ENCODE measurements at places on chromosomes 3 and 15.
A peak's percentile ranks its signal among the peaks of the same experiment; 100 is the strongest.

DNA sequence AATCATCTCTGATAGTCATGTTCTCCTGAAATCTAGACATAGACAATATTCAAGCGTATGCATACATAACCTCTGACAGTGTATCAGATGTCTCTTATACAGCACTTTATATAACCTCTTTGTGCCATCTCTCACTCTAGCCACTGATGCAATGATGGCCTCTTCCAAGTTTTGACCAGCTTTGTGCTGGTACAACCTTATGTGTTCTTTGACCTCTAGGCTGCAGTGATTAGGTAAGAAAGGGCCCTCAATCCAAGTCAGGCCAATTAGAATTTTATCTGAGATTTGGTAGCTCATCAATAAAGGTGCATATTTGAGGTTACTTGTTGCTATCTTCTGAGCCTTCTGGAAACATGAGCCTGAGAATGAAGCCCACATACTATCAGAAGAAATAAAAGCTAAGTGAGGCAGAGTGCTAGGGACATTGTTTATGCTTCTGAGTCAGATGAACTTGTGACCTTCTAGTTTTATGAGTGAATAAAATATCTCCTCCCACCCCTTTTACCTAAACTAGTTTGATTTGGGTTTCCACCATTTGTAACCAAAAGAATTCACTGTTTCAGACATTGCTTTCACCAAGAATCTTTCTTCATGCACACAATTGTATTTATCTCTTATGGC, 283.2 kb upstream of the SUCLG2 start:
- no peak for DNase-seq

DNA sequence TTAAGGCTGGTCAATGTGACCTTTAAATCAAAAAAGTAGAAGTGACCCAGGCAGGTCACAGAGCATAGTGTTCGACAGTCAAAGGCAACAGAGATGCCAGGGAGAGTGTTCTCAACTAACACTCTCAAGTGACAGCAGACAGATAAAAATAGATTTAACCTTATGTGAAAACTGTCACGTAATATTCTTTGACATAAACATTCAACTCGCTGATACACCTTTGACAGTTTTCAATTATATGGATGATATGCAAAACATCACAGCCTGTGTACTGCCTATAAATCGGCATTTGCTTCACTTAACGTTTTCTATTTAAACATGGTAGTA, 15.5 kb downstream of the PDZRN3 start:
- DNase-seq: no peak

DNA sequence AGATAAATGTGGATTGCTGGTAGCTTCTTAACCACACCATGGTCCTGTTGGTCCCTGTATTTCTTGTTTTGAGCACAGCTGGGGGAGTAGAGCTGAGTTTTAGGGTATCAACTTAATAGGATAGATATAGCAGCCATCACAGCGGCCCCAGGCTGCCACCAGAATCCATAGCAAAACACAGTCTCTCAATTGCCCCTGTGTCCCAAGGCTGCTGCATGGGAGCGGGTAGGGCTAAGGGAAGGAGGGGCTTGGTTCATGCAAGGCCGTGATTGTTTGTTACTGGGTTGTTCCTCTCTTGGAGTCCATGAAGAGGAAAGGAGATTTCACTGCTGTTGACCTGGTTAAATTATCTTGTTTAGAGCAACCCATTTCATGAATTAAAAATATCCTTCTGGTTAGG, 22.1 kb downstream of the ARNT2 start:
- no peak for DNase-seq

DNA sequence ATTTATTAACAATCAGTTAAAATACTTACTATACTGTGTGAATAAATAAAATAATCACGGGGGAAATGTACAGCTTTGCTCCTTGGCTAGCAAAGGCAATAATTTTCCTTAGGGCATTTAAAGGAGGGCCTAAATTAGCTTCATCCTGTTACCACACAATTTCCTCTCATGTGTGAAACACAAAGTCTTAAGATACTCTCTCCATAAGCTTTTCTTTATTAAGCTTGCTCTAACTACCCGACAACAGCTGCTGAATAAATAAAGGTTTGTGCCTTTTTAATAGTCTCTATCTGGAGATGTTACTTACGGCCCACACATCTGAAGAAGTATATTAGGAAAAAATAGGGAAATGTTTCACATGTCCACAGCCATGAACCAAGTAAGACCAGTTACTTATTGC, 29.7 kb downstream of the ZNF106 start:
- no peak for DNase-seq

DNA sequence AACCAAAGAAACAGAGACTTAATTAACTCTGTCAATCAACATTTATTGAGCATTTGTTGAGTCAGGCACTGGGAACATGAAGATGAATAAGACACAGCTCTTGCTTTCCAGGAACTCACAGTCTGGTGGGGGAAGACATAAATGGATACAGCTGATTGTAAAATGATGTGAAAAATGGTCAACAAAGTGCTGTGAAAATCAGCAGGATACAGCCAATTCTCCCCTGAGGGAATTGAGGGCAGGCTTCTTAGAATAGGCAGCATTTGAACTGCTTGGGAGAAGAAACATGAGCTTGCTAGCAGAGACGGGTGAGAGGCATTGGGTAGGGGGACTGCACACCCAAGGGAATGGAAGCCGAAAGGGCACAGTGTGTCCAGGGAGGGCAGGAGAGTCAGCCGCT, 41.1 kb downstream of the MFSD1 start:
- no peak for DNase-seq

- no peak for DNase-seq
Measured at GRCh38 chr3:102304550-102304949, 130.3 kb upstream of the ZPLD1 start.

GRCh38 chr3:133278260-133279043, 121.4 kb upstream of the BFSP2 start:
- no peak for DNase-seq

DNA sequence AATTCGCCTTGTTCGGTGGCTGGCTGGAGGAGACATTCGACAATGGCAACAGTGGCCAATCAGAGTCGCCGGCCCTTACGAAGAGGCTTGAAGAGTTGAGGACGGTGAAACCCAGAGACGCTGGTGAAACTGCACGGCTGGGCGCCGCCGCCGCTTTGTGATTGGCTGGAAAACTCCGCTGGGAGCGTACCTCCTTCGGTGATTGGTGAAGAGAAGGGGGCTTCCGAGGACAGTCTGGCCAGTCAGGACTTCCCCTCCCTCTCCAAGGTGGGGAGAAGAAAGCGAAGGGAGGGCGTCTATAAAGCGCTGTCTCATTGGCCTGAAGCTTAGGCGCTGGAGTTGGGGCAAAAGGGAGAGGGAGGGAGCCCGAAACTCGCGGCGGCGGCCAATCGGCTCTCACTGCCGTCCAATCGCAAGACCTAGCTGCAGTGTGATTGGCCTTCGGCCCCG, 554 bp upstream of the GSK3B start:
- DNase-seq: peak; percentile 89

- DNase-seq: no peak
Measured at GRCh38 chr3:101940521-101941317, 91.4 kb downstream of the NFKBIZ start.

DNA sequence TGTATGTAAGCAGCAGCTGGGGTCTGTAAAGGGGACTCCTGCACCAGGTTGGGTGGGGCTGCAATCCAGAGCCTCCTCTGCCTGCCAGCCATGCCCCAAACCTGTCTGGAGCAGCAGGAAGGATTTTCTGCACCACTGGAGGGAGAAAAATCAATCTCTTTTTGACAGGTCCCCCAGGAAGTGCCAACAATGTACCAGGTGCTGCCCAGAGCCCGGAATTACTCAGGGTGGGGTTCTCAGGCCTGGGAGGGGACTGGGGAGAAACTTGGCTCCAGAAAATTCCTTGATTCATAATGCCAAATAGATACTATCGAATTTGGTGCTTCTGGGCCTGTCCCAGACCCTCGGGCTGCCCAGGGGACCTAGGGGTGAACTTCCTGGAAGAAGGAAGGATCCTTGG, 52.6 kb downstream of the WNT7A start:
- no peak for DNase-seq

DNA sequence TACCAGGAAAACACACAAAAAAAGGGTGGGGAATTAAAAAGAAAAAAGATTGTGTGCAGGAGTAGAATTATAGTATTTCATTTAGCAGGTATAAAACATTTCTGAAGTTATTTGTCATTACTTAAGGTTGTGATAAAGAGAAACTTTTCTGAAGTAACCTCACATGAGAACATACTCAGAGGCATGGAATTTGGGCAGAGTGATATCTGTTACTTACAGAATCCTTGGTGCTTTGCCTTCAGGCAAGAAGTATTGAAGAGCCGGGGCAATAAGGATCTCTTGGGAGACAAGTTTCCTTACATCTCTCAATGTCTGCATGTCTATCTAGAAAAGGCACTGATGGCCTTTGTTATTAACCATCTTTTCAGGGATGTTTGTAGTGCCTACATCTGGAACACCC, 179.7 kb upstream of the ROBO1 start:
- DNase-seq: no peak

- no peak for DNase-seq
Measured at GRCh38 chr3:112132088-112132487, 960 bp downstream of the GCSAM start.

GRCh38 chr3:3177861-3178497, 1.5 kb downstream of the CRBN start:
- no peak for DNase-seq

- no peak for DNase-seq
Measured at GRCh38 chr15:75065467-75065850, 42.1 kb downstream of the PPCDC start.

- no peak for DNase-seq
Measured at GRCh38 chr3:42612928-42613327, 12.4 kb downstream of the NKTR start.

GRCh38 chr15:100236981-100237720, 104.6 kb downstream of the ADAMTS17 start:
- DNase-seq: no peak

DNA sequence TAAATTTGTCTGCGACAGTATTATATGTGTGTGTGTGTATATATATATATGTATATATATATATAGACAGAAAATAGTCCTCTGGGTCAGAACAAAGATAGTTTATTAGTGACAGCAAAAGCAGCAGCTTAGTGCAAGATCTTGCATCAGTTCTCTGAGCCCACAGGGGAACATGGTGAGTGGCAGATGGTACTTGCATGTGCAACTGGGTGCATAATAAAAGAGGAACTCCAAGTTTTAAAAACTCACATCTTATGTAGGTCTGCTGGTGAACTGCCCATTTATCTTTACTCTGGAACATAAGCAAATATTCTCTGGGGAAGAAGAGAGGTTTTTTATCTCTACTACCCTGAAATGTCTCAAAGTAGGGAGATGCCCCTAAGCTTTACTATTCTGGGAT, 276.4 kb downstream of the POLQ start:
- DNase-seq: no peak

DNA sequence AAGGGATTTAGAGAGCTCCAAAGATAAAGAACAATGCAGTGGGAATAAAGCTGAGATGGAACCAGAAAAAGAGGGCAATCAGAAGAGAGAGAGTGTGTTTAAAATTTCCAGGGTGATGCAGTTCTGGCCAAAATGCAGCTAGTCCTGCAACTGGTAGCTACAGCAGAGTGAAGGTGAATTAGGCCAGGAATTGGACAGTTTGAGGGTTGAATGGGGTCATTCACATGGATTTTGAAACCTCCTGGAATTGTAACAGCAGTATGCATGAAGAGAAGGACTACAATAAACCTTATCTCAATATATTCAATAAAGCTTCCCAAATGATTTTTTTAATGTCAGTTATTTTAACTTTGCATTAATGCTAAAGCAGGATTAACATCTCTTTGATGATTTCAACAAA, 85.2 kb downstream of the CBLB start:
- DNase-seq: no peak

DNA sequence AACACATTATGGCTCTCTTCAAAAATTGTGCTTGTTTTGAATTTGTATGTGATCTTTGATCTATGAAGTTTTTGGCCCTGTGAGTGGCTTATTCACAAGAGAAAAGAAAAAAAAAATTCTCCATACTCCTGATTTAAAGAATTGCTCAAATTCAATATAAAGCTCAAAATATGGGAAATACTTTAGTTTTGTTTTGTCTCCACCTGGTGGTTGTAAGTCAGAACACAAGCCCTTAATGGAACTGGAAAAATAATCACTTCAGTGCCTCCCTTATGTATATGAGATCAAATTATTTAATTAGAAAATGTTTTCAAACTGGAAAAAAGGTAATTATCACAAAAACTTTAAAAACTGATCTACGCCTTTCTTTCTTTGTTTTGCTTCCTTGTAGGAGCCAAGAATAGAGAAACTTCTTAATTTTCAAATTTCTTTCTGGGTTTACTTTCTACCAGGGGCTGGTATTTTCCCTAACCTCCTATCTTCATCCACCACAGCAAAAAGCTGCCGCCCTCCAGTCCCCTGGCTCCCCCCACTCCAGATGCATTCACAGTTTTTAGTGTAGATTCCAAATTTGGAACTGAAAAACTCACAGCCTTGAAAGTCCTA, 50.6 kb downstream of the SERP1 start:
- DNase-seq: no peak

GRCh38 chr3:30241721-30242120, 364.7 kb upstream of the TGFBR2 start:
- no peak for DNase-seq

- no peak for DNase-seq
Measured at GRCh38 chr3:55742832-55743136, 255.7 kb upstream of the WNT5A start.

DNA sequence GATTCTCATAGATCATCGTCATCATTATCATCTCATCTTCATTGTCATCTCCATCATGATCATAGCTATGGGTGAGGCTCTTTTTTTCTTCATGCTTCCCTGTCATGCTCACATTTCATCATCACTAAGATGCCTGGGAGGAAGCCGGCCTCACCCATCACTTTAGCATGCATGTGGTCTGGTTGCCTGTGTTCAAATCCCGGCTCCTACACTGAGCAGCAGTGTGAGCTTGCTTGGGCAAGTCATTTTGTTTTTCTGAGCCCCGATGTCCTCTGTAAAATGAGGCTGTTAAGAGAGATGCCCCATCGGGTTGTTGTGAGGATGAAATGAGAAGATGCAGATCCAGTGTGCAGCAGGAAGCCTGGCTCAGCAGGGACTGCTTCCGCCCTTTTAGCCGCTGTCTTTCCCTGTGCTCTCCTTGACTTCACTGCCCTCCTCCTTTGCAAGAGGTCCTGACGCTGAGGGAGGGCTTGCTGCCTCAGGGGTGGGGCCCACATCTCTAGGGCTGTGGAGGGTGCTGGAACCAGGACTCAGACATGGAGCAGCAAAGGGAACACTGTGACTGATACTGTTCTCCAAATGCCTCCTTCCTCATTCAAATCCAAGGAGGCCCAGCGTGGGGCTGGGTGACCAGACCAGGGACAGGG, 14.4 kb upstream of the FAM3D start:
- no peak for DNase-seq

DNA sequence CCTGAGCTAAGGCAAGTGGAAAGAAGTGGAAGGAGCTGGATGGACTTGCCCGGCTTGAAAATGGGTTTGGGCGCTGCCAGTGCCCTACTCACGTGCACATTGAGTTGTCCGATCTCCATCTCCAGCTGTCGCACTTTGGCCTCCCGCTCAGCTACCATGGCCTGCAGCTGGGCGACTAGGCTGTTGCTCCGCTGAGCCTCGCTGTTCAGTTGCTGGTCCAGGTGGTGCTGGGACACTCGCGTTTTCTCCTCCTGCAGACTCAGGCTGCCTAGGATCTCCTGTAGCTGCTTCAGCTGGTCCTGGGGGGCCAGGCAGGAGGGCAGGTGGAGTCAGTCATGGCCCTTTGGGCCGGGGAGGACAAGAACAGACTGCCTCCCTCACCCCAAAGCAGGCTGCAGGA, 33.0 kb upstream of the HHATL start:
- no peak for DNase-seq

Measured in stimulated activated CD8-positive, alpha-beta memory T cell treated with anti-CD3 and anti-CD28 coated beads, Interleukin-2, amount 100 ng/mL, for 48 hours (primary cell).